ENCODE measurements at places on chromosomes 7 and 10.
A peak's percentile ranks its signal among the peaks of the same experiment; 100 is the strongest.

GRCh38 chr10:8054244-8054493 is 319 bp upstream of the GATA3 start:
- DNase-seq = peak; percentile 25

- DNase-seq = no peak
Measured at GRCh38 chr10:561721-562120, 127.7 kb downstream of the DIP2C start.

GRCh38 chr10:113283189-113283588 is 269.7 kb upstream of the HABP2 start:
- no peak for DNase-seq

DNA sequence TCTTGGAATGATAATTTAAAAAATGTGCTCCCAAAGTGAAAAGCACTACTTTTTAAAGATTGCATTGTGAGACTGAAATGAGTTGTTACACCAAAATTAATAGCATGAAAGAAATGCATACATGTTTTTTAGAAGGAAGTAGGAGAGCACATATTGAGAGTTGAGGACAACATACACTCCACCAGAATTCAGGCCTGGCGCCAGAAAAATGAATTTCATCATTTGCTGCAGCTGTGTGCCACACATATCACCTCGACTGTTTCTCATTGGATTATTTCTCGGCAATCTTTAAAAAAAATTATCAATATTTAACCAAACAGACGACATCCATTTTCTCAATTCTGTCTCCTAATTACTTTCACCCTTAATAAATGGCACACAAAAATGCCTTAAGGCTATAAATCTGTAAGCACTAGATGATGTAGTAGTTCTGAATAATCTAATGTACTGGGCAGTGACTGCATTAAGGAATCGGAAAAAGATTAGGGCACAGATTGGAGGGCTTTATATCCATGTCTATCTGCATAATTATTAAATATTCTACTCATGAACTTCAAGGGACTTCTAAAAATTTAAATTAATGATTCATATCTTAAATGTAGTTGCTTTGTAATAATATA is 590.4 kb downstream of the NXPH1 start:
- DNase-seq = no peak

DNA sequence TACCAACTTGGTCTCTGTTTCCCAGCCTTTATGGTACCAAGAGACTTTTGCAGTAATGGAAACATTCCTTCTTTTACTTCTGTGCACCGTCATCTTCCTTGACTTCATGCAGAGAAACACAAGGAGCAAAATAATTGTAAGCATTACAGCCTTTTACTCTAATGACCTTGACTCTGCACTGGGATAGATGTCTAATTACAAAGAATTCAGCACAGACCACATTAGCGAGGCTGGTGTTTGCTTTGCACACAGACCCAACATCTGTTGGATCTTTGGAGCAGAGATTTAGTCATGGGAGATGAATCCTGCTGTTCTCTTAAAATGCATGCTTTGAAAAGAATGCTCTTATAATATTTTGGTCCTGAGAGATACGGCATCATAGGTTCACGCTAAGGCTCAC is 261.6 kb downstream of the TWIST1 start:
- DNase-seq = no peak

- DNase-seq = no peak
Measured at GRCh38 chr10:107152087-107152486, 12.4 kb downstream of the SORCS1 start.

DNA sequence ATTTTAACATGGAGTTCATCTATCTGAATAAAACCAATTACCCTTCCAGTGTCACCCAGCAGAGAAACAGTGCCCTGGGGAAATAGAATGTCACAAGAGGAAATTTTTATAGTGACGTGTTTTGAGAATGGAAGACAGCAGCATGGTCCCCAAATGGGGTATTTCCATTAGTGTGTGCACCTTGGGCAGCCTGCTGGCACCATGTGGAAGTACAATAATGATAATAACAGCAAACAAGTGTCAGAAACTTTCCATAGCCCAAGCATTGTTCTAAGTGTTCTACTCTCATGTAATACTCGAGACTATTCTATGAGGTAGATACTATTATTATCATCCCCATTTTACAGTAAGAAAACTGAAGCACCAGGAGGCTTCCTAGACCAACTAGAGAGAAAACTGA is 2.2 kb upstream of the PDE1C start:
- DNase-seq = no peak

DNA sequence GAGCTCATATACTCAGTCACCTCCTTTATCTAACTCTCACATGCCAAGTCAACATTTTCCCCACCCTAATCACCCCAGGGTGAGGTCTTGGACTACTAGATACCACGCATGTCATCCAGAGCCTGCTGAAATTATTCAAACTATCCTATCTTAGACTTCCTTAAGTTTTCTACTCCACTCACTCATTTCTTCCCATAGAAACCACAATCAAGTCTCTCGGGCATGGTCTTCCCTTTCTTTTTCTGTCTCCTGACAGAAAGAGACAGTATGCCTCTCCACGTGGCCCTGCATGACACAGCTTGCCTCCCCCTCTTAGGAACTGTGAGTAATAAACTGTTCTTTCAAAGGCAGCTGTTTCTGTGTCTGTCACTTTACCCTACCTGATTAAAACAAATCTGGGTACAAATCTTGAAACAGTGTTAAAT is 29.4 kb downstream of the TAS2R41 start:
- DNase-seq = no peak

- peak; percentile 32 for DNase-seq
Measured at GRCh38 chr10:28768227-28768626, 90.9 kb downstream of the BAMBI start.

DNA sequence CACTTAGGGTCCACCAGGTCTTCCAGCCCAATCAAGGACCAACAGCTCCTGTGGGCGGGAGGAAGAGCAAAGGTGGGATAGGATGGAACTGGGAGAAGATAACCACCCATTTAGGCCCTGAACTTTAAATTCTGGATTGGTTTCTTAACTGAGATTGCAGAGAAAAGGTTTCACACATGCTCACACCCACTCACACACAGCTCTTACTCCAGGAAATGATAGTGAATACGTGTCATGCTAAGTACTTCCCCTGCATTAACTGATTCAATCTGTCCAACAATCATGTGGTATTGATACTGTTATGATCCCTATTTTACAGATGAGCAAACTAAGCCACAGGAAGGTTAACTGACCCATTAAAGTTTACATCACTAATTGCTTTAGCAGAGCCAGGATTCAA is 4.6 kb upstream of the CYP3A4 start:
- no peak for DNase-seq

GRCh38 chr10:95809370-95810197 is 53.6 kb downstream of the ENTPD1 start:
- DNase-seq = no peak

DNA sequence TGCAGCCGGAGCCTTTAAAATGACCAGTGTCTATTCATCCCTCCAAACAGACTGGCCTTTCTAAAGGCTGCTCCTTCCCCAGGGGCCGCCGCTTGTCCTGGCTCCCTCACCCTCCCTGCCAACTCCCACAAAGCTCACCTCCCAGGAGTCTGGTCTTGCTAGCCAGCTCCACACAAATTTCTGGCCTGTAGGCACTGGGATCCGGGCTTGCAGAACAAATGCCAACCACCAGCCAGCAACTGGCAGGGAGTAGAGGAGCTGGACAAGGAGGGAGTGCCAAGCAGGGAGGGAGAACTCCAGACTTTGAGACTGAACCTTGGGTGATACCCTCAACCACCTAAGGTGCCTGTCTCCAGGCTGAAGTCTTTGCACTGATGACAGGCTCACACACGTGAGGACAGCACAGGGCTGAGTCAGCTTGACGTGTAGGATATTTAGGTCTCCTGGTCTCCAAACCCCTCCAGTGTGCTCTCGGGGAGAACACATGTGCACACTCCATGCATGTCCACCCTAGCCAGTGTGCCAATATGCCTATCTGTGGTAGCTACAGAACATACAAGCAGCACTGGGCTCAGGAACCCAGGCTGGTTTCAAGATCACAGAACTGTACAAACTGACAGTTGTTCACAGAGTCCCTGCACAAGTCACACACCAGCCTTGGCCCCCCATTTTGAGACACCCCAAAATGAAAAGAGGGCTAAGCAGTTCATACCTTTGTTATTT is 6.0 kb downstream of the PAX2 start:
- no peak for DNase-seq

DNA sequence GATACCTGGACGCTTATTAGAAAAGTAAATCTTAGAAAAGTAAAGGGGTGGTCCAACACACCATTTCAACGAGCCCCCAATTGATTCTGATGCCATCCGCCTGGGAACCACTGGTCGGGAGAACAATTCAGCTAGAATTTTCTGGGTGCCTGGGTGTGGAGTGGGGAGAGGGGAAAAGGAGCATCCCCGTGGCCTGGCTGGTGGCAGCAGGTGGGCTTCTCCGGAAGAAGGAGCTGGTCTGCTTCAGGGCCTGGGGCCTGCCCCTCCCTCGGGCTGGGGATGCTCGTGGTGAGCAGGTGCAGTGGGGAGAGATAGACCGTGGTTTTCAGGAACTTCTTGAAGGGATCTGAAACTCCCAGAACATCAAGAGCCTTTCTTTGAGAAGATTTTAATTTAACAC is 39.9 kb upstream of the DUSP5 start:
- peak; percentile 71 for DNase-seq

- peak; percentile 78 for DNase-seq
Measured at GRCh38 chr7:85041605-85042216, 145.1 kb downstream of the SEMA3D start.

DNA sequence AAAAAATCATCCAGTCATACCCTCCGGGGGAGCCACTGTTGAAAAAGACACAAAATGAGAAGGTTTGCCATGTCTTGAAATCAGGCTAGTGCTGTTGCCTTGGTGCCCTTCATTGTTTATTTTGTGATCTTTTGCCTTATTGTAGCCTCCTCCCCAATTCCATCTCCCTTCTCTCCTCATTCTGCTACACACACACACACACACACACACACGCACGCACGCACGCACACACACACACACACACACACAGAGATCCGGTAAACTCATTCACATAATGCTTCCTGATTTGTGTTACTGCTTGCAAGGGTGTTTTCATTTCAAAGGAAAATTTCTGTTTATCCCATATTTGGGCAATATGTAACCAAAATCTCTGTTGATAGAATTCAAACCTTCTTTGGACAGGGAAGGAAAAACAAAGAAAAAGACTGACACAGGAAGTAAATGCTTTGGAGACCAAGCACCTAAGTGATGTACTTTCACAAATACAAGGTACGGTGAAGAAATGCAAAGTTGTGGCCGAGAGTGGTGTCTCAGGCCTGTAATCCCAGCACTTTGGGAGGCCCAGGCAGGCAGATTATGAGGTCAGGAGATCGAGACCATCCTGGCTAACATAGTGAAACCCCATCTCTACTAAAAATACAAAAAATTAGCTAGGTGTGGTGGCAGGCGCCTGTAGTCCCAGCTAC is 141.1 kb upstream of the CDK13 start:
- no peak for DNase-seq

DNA sequence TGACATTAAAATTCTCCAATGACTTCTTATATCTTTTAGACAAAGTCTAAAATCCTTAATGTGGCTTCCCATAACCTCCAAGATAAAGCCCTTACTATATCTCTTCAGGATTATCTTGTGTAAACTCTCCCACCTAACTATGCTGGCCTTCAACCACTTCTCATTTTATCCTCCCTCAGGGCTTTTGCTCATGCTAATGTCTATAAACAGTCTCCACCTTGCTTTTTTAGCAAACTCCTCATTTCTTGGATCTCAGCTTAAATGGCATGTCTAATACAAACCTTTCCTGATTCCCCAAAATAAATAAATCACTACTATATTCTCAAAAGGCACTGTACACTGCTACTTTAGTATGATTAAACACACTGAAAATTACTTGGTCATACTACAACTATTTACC is 181.2 kb downstream of the LRRN3 start:
- no peak for DNase-seq

DNA sequence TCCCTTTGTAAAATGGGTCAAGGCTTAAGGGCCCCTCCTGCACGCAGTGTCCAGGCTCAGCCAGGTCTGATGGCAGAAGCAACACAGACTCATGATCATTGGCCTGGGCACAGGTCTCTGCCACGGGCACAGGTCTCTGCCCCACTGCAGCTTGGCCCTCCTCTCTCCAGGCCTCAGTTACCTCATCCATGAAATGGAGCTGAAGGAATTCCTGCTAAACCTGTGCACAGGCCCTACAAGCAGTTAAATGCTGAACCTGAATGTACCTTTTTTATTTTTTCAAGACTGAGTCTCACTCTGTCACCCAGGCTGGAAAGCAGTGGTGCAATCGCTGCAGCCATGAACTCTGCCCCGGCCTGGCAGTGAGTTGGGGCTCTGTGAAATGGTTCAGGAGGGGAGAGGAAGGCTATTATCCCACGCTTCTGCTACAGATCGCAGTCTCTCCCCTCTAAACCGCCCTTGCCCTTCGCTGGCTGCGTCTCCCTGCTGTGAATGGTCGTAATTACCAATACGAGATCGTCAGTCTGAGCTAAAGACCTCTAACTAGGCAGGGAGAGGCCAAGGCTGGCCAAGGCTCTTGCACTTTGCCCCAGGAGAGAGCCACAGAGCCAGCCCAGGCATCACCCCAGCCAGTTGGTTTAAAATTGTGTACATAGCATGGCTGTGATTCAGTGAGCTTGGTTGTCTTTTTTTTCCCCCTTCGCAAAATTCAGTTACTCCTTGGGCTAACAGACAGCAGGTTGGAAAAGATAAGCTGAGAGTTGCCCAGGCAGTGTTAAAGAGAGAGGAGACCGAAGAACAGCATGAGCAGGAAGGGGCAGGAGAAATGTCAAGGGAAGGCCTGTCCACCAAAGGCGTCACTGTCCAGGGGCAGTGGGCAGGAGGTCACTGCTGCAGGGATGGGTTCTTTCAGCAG is 93.0 kb upstream of the KCTD7 start:
- no peak for DNase-seq

DNA sequence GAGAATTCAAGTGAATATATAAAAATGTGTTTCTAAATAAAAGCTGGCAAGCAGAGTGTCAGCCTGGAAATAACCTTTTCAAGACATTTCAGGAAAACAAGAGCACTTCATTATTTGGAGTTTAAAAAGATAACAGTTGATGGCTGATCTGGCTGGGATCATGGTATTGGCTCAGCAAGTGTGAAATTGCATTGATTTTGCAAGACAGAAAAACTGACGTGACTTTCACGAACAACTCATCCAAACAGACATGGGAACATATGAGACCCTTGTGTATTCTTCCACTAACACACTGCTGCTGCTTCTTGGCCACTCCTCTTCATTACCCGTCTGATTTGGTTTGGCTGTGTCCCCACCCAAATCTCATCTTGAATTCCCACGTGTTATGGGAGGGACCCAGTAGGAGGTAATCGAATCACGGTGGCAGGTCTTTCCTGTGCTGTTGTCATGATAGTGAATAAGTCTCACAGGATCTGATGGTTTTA is 108.5 kb downstream of the RAB18 start:
- DNase-seq = no peak

GRCh38 chr10:29688230-29688661 is 53.5 kb upstream of the SVIL start:
- DNase-seq = no peak

GRCh38 chr7:66100408-66101050 is 14.1 kb upstream of the CRCP start:
- no peak for DNase-seq

GRCh38 chr10:6347391-6347951 is 144.7 kb downstream of the PFKFB3 start:
- DNase-seq = peak; percentile 20

All from posterior cingulate gyrus (tissue), 11 donors.